ENCODE measurements at places on chromosomes 11 and 22.

DNA sequence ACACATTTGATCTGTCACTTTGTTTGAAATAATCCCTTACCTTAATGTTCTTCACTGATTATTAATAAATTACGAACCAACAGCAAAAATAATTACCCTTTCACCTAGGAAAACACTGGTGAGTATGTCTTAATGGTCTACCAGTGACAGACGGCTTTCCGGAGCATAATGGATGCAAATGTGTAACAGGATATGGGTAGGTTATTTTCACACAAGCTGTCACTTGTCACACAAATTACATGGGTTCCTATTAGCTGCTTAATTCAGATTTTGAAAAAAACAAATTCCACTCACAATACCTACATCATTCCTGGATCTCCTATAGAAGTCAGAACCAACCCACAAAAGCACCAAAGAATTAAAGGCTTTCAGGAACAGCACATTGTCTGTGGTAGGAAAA is 127.9 kb downstream of the WT1 start:
- DNase-seq, result no peak

DNA sequence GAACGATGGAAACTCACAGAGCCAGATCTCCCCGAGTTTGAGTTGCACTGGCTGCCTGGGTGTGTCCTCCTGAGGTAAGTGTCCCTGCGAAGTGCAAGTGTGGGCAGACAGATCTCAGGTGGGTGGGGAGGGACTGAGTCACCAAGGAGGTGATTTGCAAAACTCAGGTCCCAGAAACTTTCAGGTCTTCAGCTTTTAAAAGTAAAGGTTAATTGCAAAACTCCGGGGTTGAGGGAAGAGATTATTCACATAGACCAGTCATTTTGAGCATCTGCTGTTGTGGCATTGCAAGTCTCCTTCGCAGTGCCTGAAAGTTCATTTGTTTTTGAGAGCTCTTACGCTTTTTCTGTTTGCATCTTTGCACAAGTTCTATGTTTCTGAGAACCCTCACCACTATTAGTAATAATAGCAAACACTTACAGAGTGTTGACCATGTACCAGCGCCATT is 7.1 kb downstream of the CD44 start:
- DNase-seq, result peak; percentile 75

- DNase-seq, result no peak
Measured at GRCh38 chr22:27203276-27203660, 545.9 kb downstream of the MIAT start.

DNA sequence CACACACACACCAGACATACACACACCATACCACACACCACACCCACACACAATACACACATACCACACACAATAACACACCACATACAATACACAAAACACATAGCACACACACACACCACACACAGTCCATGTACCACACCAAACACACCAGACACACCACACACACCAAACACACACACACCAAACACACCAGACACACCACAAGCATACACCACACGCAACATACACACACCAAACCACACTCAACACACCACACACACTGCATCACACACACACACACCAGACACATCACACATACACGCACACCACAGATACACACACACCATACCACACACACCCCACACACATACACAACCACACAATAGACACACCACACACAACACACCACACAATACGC is 54.8 kb downstream of the IGSF9B start:
- DNase-seq, result no peak

GRCh38 chr11:86230179-86230804 is 14.3 kb upstream of the EED start:
- no peak for DNase-seq

- no peak for DNase-seq
Measured at GRCh38 chr22:30235687-30236170, 10.8 kb downstream of the LIF start.

DNA sequence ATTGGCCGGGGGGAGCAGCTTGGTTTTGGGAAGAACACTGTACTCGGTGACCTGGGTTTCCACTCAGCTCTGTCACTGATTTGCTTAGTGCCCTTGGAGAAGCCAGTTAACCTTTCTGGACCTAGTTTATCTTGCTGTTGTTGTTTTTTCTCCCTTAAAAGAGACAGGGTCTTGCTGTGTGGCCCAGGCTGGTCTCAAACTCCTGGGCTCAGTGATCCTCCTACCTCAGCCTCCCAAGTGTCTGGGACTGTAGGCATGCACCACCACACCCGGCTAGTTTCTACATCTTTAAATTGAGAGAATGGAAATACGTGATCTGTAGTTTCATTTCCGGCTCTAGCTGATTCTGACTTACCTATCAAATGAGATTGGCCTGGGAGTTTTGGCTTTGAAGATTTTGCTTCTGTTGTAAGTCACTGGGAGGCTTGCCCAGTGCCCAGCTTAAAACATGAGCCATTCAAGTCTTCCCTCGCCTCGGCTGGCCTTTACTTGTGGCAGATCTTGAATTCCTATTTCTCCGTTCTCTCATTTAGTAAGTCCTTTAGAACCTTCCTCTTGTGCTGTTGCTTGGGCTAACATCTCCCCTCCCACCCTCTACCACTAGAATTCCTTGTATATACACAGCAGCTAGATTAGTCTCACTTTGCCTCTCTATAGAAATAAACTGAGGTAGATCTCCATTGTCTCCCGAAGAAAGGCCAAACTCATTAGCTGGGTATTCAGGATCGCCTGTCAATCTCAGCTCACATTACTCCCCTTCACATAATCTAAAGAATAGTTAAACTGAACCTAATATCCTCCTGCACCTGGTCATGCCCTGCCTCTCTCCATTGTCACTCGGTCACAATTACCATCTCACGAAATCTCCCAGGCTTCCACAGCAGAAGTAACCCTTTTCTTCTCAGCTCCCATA is 87.7 kb upstream of the SLC25A18 start:
- no peak for DNase-seq

GRCh38 chr11:34185926-34186841 is 80.8 kb downstream of the NAT10 start:
- no peak for DNase-seq

DNA sequence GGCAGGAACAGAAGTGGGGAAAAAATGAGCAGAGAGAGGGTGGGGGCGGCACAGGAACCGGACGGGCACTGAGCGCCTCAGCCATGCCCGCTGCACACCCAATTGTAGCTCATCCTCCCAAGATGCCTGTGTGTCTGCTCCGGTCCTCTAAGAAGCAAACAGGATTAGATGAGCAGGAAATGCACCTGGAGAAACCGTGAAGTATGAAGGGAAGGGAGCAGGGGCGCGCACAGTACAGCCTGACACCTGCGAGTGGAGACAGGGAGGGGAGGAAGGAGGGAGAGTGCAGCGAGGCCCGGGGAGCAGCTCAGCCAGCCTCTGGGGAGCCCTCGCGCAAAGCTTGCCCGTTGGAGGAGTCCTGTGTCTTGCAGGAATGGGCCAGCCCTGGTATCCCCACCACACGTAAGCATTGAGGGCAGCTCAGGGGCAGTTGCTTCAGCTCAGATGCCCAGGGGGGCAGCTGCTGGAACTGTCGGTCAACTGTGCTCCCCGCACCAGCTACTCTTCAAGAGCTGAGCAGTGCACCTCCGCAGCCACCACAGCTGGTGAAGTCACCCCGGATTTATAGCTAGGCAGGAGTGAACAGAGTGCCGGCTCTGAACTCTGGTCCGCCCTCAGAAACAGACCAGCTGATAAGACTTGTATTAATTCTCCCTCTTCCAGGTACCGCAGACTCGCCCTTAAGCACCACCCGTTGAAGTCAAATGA is 7.0 kb downstream of the DNAJB13 start:
- DNase-seq, result no peak

DNA sequence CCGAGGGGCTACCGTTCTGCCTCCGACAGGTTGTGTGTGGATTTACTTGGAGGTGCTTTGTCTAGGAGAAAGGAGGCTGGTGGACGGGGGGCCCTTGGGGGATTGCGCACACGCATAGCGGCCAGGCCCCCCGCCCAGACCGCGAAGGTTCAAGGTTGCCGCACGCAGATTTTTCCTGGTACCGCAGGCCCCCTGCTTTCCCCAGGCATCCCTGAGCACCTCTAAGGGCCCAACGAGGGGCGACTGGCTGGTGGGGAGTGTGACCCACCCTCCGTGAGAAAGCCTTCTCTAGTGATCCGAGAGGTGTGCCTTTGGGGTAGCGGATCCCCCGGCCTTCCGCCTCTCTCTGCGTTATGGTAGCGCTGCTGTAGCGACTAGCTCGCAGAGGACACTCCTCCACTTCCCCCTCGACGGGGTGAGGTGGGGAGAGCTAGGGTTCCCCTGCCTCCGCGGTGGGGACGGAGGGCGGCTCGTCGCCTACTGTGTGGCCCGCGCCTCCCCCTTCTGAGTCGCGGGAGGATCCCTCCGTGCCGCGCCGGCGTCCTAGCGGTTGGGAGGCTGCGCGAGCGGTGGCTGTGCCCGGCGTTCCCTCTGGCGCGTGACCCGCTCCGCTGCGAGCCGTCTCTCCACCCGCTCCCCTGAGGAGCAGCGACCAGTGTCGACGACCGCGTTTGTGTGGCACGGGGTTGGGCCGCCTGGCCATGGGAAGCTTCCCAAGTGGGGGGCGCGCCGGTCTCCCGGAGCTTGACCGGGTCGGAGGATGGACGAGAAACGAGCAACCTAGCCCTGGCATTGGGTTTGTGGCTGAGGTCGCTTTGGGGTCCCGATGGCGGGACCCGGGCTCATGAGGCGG is 3900.0 kb upstream of the OR11H1 start:
- DNase-seq, result no peak

- no peak for DNase-seq
Measured at GRCh38 chr22:39623603-39624500, 53.3 kb downstream of the CACNA1I start.

- no peak for DNase-seq
Measured at GRCh38 chr22:47201186-47201995, 438.9 kb downstream of the TBC1D22A start.

- no peak for DNase-seq
Measured at GRCh38 chr11:1618231-1618630, 3.7 kb downstream of the KRTAP5-4 start.

GRCh38 chr22:19896665-19897355 is 42.1 kb upstream of the GNB1L start:
- no peak for DNase-seq

GRCh38 chr11:15757048-15757698 is 599.2 kb downstream of the SOX6 start:
- no peak for DNase-seq

GRCh38 chr11:21769188-21769587 is 423.7 kb upstream of the ANO5 start:
- DNase-seq, result no peak

- no peak for DNase-seq
Measured at GRCh38 chr22:23114721-23115020, 27.1 kb downstream of the RSPH14 start.

DNA sequence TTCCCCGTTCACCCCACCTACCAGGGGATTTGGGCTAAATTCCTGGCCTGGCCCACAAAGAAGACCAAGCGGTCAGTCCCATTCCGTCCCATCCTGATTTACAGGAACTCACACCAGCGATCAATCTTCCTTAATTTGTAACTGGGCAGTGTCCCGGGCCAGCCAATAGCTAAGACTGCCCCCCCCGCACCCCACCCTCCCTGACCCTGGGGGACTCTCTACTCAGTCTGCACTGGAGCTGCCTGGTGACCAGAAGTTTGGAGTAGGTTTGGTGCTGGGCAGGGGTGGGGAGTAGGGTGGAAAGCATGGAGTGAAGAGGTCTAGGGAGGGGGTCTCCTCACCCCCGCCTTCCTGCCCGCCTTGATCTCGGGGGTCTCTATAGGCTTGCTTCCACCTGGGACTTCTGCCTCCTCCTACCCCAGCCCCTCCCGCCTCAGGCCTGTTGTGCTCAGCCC is at the start of gene SERPING1:
SERPING1 (plus strand) TSS at position 225 of the 455 bp plus-strand sequence. CDS start 586 bp downstream, outside the sequence.
- no peak for DNase-seq

GRCh38 chr22:30010789-30011405 is 69.4 kb upstream of the HORMAD2 start:
- no peak for DNase-seq

DNA sequence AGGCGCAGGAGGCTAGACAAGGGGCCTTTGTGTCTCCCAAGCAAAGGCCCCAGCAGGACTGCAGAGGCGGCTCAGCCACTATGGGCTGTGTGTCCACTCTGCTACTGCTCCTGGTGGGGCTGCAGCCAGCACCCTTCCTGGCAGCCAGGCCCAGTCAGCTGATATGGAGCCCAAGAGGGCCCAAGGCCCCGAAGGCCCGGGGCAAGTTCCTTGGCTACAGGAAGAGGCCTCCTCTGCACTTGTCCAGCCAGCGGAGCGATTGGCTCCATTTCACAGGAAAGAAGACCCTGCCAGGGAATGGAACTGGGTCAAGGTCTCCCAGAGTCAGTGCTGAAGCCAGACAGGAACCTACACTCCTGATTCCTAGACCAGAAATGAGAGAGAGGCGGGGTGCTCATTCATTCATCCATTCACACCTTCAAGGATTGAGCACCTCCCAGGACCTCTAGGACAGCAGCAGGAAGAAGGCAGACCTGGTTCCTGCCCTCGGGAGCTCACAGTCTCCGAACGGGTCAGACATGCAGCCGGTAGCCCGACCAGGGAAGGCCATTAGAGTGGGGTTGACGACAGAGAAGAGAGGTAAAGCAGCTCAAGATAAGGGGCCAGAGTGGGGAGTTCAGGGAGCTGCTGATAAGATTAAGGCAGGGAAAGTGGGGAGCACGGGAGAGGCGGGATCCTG is 811 bp upstream of the P2RY2 start:
- no peak for DNase-seq

DNA sequence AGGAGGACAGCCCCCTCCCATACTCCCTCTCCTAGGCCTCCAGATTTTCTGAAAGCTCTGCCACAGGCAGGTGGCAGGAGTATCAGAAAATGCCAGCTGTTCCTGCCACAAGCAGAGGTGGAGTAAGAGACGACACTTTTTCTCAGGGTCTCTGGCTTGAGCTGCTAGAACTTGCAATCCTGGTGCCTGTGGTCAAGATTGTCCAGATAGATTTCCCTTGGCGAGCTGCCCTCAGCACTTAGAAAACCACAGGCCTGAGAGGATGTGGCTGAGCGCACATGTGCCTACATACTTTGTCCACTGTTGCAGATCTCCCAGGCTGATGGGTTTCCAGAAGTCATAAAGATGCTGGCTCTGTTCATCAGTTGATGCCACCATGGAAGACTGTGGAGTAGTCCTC is 65.7 kb upstream of the NAV2 start:
- no peak for DNase-seq

- DNase-seq, result no peak
Measured at GRCh38 chr22:42299586-42300258, 29.3 kb upstream of the TCF20 start.

GRCh38 chr22:30876221-30876751 is 92.3 kb downstream of the MORC2 start:
- no peak for DNase-seq

GRCh38 chr22:20211997-20212753 is 55.9 kb downstream of the RTN4R start:
- DNase-seq, result no peak

DNA sequence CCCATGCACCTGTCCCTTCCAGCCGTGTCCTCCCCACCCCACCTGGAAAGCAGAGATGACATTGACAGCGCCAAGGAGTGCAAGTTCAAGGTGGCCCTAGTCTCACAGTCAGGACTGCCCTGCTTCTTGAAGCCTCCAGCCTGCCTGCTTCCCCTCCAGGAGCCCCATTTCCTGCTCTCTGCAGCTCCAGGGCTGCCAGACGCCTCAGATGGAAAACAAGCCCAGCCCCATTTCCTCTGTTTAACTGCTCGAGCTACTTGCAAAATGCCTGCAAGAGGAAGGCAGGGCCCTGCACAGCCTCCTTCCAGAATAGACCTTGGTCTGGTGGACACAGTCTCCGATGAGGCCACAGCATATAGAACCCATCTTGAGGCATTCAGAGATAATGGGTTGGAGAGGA is 5.0 kb upstream of the DGKZ start:
- no peak for DNase-seq

GRCh38 chr11:18071098-18071705 is 25.1 kb upstream of the TPH1 start:
- DNase-seq, result no peak

- DNase-seq, result peak; percentile 48
Measured at GRCh38 chr22:37316875-37317371, 34.6 kb downstream of the CYTH4 start.

Data from stimulated activated CD4-positive, alpha-beta T cell treated with anti-CD3 and anti-CD28 coated beads, TNF-alpha, amount 100 ng/mL, for 48 hours (primary cell).